ENCODE measurements at places on chromosomes 12 and 14.

- no peak for DNase-seq
Observed at GRCh38 chr14:92247341-92247740, 75.6 kb upstream of the SLC24A4 start.

DNA sequence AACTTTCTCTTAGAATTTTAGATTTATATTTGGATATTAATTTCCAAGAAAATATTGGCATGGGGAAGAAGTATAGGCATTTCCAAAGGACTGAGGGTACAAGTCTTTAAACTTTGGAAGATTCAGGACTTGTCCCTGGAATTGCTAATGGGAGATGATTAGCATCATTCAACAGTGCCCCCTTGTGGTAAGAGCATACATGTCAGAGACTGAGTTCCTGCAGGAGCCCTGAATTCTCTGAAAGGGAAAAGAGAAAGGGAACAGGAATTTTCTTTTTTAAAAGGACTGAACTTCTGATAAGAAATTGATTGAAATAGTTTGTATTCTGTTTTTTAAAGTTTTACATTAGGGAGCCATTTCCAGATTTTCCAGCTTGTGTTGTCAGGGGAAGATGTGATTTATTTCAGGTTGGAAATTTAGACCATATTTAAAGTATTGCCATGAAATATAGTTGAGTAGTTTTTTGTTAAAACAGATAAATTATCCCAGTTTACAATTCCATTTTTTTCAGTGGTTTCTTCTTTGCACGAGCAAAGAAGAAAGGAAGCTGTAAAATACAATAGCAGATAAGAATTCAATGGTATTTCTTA lies 44.0 kb upstream of the REP15 start:
- peak; percentile 5 for DNase-seq

DNA sequence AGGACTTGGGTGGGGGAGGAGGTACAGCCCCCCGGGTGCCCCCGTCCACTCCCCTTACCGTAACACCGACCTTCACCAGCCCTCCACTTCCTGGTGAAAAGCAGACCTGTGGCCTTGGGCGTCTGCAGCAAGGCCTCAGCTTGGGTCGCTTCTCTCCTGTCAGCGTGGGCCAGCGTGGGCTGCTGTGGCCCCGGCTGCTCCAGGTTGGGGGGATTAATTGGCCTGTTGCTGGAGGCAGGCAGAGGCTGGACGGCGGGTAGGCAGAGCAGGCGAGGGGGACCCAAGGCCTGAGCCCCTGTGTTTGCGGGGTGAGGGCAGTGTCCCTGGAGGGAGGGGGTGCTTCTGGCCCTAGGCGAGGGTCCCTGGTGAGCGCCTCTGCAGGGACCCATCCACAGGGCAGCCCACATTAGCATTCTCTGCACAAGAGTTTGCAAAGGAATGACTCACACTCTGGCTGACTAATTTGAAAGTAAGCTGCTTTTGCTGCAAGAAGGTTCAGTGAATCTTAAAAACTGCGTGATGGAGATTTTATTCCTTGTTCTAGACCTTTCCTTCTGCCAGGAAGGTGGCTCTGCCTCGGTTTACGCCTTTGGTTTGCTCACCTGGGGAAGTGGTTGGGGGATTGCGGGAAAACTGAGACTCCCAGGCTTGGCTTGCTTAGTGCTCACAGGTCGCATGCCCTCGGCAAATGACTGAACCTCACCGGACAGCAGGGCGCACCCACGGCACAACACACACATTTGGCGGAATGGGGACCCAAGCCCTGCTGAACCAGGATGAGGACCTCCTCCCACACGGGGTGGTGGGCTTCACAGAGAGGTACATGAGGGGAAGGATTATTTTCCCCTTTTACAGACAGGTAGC lies 37.9 kb upstream of the DLK1 start:
- no peak for DNase-seq

- no peak for DNase-seq
Observed at GRCh38 chr14:32601906-32602305, 272.8 kb downstream of the AKAP6 start.

DNA sequence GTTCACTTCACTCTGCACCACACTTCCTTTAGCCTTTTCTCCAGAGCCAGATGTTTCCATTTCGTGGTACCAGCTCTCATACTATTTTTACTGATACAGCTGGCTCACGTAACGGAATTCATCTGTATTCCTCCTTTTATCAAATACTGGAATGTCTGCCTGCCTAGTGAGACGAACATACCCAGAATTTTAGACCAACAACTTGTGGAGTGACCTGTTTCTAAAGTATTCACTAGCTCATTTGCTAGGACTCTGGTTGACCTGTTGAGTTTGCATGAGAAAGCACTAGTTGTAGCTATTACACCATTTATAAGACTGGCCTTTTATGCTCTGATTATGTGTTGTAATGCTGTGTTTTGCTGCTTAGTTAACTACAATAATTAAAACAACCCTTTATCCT lies 22.6 kb downstream of the KCNA5 start:
- no peak for DNase-seq

DNA sequence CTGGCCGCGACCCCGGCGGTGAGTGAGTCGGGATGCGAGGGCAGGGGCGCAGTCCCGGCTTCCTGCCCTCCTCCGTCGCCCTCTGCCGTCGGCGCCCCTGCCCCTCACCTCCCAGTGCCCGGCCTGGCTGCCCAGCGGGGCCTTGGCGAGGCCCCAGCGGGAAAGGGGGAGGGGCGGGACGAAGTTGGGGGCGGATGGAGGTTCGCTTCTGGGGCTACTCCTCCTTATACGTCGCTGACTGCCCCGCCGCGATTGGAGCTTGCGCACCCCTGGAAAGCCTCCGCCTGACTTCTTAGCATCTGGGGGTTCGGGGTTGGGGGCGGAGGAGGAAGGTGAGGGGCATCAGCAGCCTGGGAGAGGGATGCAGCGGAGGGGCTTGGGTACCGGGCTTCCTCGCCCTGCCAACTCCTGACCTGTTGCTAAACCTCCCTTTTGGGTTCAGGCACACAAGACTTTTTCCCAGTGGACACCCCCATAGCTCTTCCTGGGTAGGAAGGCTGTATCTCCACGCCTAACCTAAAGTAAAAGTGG lies 406 bp downstream of the TMEM263 start:
- peak; percentile 46 for DNase-seq

DNA sequence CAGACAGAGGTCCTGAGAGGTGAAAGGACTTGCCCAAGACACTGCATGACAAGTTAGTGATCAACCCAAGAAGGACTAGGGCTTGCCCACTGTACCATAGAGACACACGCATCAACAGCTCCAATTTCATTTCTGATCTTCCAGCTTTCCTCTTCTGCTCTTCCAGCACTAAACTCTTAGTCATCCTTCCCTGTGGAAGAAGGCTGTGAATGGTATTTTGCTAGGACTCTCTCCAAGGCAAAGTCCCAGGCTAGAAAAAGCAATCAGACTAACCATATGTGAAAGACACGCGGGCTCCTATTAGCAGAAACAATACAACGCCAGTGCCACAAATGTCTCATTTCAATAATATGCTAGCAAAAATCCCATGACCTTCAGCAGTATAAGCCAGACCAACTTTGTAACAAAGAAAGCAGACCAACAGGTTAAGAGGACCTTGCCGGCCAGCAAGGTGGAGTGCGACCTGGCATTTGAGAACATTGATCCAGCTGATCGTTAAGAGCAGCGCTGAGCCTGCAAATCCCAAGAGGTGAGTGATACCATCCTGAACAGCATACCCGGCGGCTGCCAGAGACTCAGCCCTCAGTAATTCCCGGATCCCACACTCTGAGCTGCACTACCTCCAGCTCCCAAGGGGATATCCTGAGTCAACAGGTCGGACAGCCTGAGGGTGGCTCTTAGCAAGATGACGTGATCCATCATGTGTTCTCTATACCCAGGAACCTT lies 132.5 kb downstream of the FOXN3 start:
- no peak for DNase-seq

- DNase-seq: no peak
Observed at GRCh38 chr14:81366214-81366613, 33.9 kb downstream of the STON2 start.

GRCh38 chr12:100075598-100075997 lies 67.1 kb downstream of the BLTP3B start:
- DNase-seq: no peak

GRCh38 chr12:115988212-115988611 lies 289.3 kb downstream of the MED13L start:
- DNase-seq: no peak

DNA sequence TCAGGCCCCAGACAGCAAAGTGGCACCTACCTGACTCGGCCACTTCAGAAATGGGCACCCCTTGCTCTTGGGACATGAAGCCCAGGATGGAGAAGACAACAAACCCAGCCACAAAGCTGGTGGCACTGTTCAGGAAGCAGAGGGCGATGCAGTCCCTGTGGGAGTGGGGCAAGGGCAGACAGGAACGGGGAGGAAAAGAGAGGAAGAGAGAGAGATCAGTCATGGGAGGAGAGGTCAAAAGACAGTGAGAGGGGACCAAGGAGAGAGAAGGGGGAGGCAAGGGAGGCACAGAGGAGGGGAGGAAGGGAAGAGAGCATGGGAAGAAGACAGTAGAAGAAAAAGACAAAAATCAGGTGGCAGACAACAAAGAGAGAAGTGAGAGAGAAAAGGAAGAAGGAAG lies 16.6 kb downstream of the SLC6A12 start:
- DNase-seq: no peak

DNA sequence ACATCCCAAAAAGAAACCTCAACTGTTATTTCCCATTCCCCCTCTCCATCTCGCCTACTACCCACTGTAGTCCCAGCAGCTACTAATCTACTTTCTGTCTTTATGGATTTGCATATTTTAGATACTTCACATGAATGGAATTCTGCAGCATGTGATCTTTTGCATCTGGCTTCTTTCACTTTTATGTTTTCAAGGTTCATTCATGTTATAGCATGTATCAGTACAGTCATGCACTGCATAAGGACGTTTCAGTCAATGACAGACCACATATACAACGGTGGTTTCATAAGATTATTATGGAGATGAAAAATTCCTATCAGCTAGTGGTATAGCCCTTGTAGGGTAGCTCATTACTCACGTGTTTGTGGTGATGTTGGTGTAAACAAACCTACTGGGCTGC lies 24.5 kb downstream of the PCNX4 start:
- DNase-seq: no peak

GRCh38 chr12:108371801-108372344 lies 32.8 kb upstream of the CMKLR1 start:
- no peak for DNase-seq

GRCh38 chr14:71713016-71713415 lies 219.2 kb upstream of the RGS6 start:
- no peak for DNase-seq

DNA sequence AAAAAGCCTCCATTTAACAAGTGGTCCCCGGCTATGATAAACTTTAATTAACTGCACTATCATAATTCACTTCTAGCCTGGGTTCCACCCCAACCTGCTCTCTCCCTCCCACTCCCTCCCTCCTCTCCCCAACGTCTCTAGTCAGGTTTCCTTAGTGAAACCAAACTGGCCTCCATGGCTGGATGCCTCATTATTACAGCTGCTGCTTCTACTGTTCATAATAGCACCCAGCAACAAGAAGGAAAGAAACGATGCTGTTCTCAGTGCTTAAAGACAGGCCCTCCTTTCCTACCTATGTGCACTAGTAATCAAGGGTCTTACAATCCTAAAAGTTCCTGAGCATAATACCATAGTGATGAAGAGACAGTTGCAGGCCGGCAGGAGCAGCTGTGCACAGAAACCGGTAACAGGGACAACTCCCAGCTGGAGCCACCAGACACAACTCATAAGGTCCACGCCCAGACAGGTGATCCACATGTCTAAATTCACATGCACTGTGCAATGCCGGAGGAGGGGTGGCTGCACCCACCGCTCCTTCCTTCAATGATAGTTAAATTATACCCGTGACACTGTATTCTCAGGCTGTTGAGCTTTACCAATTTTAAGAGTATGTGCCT lies 6.2 kb downstream of the IRF2BPL start:
- peak; percentile 55 for DNase-seq

GRCh38 chr12:104577581-104577981 lies 120.8 kb downstream of the CHST11 start:
- DNase-seq: no peak

GRCh38 chr14:58805057-58805456 lies 167.3 kb downstream of the DACT1 start:
- DNase-seq: no peak

DNA sequence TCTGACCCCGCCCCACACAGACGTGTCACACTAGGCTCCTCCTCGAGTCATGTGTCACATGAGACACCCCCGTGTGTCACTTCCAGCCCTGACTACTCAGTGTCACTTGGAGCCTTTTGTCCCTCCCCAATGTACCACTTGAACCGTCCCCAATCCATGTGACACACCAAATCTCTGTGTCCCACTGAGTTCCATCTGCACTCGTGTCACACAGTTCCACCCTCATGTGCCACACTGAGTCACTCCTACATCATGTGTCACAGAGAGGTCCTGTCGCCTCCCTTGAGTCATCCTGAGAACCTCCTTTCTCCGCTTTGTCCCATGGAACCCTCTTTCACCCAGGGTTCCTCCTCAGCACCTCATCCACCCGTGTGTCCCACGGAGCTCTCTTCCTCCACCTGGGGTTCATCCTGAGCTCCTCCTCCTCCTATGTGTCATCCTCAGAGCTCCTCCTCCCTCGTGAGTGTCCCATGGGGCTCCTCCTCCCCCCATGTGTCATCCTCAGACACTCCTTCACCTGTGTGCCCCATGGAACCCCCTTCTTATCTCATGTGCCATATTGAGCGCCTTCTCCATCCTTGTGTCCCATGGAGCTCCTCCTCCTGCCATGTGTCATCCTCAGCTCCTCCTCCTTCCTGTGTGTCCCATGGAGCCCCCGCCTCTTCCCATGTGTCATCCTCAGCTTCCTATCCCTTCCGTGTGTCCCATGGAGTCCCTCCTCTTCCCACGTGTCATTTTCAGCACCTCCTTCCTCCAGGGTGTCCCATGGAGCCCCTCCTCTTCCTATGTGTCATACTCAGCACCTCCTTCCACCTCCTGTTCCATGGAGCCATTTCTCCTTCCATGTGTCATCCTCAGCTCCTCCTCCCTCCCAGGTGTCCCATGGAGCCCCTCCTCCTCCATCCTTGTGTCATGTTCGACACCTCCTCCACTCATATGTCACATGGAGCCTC lies 32.0 kb downstream of the RTL1 start:
- no peak for DNase-seq

- DNase-seq: no peak
Observed at GRCh38 chr14:104373055-104373854, 206.3 kb upstream of the C14orf180 start.

DNA sequence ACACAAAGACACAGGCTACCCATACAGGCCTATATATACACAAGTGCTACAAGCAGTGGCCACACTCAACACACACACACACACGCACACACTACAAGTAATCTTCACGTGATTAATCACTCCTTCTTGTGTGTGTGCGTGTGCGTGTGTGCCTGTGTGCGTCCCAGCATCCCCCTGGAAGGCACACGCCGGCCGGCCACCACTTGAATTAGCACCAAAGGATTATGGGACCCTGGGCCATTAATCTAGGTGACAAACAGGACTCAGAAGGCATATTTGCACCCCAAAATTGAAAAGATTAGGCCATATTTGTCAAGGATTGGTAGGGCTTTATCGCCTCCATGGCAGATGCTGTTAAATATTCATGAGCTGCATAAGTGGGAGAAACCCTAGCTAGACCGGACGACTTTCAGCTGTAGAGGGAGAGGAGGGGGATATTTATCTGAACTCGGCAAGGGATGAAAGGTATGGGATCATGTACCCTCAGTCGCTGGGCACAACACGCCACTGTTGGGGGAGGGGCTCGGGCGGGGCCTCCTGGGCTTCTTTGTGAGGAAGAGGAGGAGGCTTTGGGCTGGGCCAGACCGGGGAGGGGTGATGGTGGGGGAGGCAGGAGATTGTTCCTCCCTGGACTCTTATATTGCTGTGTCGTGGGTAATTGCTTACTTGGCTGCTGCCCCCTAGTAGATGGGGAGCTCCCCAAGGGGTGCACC lies 89.6 kb upstream of the LHX5 start:
- no peak for DNase-seq

All from GM12892 (cell line).